AML-193 (cell line): ENCODE measurements at places on chromosomes 11 and 22.

DNA sequence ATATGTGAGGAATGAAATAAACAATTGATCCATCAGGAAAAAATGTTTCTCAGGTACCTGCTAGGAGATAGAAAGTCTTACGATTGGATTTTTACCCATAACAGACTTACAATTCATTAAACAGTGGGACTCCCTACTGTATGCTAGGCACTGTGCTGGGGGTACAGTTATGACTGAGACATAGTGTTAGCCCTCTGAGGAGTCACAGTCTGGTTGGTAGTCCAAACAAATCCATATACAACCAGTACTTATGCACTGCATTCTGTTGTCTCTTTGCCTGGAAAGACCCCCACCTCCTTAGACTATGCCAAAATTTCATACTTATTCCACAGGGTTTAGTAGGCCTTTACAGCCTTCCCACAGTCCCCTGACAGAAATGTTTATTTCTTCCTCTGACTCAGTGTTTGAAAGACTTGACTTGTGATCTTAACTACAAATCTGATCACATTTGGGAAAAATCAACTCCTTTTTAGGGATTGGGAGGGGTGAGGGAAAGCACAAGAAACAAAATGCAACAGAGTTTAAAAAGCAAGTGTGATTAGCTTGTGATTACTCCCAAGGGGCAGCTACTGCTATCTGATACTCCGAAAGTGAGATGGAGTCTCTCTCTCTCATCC, 69.4 kb upstream of the HORMAD2 start:
- no peak for DNase-seq

DNA sequence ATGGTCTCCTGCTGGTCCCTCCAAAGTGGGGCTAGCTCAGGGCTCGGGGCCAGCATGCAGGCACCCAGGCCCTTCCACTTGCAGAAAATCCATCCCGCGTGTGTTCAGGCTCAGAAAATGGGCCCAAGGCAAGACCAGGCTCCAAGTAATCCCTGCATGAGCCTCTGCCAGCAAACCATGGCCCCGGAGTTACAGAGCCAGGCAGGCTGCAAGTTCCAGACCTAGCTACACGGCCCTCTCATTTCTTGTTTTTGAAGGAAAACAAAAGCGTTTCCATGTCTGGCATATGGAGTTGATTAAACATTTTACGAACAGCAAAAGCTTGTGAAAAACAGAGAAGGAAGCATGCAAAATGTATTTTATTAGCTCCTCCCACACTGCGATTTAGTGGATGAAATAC, 29.7 kb downstream of the KIAA0930 start:
- DNase-seq = no peak

DNA sequence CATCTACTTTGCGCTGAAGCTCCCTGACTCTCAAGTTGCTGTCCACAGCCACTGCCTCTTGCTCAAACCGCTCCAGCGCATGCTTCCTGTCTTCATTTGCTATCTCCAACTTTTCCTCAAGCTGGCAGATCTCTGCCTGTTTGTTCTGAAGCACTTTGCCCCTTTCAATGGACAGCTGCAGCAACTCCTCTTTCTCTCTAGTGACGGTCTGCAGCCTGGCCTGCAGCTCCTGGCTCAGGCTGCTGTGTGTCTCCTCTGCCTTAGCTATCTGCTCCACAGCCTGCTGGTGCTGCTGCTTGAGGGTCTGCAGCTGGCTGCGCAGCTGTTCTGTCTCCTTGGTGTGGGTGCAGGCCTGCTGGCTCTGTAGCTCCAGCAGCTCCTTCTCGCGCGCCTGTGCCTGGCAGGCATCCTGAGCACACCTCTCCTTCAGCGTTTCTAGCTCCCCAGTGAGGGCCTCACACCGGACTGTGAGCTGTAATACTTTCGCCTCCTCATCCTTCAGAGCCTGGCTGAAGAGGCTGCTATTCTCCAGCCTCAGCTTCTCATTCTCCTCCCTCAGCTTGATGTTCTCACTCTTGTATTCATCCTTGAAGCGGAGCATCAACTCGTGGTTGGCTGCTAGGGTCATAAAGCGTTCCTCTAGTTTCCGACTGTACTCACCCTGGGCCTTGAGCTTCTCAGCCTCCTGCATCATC, 723 bp downstream of the CCDC89 start:
- DNase-seq = no peak

DNA sequence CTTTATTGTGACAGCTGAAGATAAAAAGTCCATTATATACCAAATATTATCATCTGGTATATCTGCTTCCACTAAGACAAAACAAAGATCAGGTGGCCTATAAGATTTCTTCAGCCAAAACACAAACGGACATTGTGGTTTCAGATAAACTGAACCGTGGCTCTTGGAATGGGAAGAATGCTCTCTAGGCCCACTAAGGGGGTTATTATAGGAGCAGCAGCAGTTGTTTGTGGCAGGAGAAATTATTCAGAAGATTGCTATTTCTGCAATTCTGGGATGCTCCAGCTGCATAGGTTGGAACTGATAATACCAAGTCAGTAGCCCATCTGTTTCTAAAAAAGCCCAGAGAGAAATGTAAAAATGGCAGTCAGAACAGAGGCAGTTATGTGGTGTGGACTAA, 145.3 kb downstream of the NCAM1 start:
- no peak for DNase-seq

- no peak for DNase-seq
These were observed 547.2 kb upstream of the CHORDC1 start for GRCh38 chr11:90770007-90770406.

DNA sequence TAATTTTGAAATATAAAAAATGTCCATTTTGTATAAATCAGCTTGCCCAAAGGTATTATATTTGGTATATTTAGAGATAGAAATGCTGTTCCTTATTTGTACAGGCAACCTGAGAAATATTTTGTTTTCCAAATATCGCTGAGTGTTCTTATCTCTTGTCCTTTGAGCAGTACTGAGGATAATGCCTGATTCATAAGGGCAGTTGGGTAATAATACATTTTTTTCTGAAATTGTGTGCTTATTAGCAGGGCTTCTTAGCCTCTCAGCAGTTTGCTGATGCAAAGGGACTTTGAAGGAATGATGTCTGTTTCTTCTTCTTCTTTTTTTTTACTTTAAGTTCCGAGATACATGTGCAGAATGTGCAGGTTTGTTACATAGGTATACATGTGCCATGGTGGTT, 69.1 kb downstream of the LDLRAD3 start:
- no peak for DNase-seq

- no peak for DNase-seq
These were observed 144.6 kb downstream of the ATG16L2 start for GRCh38 chr11:72958791-72959190.

DNA sequence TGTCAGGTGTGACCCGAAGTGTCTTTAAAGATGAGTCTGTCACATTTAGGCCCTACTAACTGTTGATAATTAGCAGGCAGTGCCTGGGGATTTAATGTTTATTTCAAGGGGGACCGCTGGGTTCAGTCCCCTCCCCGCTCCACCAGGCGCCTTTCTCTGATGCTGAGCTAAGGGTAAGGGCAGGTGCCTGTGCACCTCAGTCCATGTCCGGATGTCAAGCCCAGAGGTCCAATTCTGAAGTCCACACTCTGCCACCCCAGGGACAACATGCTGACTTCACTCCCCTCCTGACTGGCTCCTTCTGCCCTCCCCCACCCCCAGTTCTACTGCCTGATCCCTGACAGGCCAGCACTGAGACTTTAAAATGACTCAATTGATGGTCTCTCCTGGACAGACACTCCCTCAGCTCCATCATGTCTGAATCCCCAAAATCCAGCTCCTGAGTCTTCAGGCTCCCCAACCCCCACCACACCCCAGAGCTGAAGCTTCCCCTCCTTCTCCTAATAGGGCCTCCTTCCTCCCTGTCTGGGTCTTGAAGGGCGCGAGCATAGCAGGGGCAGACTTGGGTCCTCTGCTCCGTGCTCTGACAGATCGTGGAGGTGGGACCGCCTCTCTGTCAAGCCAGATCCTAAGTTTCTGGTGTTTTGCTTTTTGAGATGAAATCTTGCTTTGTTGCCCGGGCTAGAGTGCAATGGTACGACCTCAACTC, 49.8 kb upstream of the ANO1 start:
- DNase-seq = no peak

DNA sequence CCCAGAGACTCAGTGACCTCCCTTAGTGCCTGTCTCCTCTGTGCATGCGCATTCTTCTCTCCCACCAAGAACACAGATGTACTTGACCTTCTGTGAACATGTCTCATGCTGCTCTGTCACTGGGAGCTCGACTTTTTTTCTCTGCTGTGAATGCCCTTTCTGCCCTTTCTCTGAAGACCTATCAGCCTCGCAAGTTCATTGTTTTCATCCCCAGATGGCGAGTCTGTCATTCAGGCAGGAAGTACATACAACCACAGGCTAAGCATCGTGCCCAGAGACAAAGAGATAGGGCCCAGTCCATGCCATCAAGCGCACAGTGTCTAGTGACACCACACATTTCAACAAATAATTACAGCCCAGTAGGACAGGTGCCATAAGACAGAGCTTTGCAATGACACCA, 50.4 kb upstream of the RAB1B start:
- no peak for DNase-seq
